ENCODE measurements at places on chromosomes 4 and X.

DNA sequence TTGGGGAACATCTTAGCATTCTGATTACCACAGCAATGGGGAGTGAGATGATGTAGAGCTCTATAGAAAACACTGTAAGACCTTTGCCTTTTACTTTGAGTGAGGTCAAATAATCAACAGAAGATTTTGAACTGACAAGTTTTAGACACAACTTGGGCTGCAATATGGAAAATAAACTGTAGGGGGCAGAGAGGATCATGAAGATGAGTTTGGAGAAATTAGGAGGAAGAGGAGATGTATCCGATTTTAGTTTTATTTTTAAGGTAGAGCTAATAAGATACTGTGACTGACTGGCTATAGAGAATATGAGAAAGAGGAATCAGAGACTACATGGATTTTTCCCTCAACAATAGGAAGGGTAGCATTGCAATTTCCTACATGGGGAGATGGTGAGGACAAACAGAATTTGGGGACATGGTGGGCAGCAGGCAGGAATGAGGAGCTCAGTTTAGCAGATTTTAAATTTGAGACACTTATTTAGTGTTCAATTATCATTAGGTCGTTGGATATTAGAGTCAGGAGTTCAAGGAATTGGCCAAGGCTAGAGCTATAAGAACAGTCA, 563.1 kb downstream of the INPP4B start:
- DNase-seq, result no peak

DNA sequence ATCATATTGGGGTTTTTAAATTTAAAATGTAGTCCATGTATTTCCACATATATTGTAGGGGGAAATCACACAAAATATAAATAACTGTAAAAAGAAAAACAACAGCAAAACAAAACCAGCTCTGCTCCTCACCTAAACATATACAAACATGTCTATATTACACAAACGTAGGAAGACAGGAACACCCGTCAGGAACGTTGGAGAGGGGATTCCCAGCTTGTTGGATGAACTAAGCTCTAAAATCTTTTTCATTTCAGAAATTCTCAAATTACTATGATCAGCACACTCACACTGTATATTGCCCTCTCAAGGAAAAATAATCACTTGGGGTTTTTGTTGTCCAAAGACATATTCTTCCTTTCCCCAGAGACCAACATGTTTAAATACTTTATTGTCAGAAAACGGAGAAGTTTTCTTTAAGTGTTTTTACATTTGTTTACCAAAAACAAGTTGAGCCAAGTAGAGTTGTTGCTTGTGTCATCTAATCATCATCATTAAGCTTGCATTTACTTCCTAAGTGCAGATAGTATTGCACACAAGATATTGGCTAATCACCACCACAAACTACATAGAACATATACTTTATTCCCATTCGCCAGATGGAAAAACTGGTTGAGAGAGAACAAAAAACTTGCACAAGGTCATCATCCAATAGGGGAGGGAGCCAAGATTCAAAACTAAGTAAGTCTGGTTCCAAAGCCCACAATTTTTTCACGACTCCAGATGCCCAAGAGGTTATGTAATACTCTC, 2.4 kb upstream of the TLR10 start:
- no peak for DNase-seq

- DNase-seq, result no peak
These were observed 111.6 kb upstream of the PTPN13 start for GRCh38 chr4:86482306-86483172.

GRCh38 chrX:150182161-150182560, 181.0 kb upstream of the MAMLD1 start:
- no peak for DNase-seq

- no peak for DNase-seq
These were observed 42.5 kb upstream of the MAP9 start for GRCh38 chr4:155419266-155419665.

- DNase-seq, result no peak
These were observed 103.9 kb upstream of the FAT1 start for GRCh38 chr4:186827534-186827897.

DNA sequence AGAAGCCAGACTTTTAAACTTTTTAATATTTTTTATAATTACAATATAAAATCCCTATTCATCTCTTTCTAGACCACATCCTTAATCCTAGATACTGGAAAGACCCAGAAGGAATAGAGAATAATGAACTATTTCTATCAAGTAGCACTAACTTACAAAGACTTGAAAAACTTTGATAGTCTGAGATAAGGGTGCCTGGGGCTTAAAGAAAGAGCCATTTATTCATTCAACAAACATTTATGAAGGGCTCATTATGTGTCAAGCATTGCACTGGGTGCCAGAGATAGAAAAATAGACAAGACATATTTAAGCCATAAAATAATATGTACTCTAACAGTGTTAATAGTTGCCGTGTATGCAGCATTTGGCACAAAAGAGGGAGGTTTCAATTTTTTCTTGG, 178.0 kb upstream of the EMCN start:
- no peak for DNase-seq

- no peak for DNase-seq
These were observed 170.2 kb downstream of the PACRGL start for GRCh38 chr4:20870436-20870835.

GRCh38 chr4:145762719-145763118, 82.8 kb downstream of the C4orf51 start:
- DNase-seq, result no peak

- DNase-seq, result no peak
These were observed 21.9 kb downstream of the PIN4 start for GRCh38 chrX:72203421-72203820.

DNA sequence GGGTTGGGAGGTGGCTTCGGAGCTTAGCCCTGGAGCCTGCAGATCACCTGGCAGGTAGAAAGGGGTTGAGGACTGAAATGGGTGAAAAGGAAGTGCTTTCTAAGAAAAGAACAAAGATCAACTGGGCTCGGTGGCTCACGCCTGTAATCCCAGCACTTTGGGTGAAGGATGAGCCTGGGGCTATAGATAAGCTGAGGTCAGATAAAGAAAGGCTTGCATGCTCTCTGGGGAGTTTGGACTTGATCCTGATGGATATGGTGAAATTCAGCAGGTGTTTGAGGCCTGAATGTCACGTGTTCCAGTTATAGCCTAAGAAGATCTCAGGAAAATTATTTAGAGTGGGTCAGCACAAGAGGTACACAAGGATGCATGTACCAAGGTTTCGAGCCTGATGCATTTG, 40.8 kb downstream of the SLC34A2 start:
- no peak for DNase-seq

DNA sequence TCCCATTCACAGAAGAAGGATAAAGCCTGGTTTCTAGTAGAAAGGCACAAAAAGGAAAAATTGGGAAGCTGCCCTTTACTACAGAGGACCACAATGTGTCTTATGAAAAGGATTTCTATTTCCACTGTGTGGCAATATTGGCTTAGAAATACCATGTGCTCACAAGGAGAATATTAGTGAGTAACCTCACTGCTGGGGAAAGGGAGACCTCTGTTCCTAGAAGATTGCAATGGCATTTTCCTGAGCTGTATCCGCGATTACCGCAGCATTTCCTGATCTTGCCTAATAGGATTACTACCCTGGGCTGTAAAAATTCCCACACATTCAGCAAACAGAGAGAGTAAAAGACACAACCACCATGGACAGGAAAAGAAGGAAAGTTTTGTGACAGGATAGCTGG, 308.8 kb upstream of the TECRL start:
- DNase-seq, result no peak

DNA sequence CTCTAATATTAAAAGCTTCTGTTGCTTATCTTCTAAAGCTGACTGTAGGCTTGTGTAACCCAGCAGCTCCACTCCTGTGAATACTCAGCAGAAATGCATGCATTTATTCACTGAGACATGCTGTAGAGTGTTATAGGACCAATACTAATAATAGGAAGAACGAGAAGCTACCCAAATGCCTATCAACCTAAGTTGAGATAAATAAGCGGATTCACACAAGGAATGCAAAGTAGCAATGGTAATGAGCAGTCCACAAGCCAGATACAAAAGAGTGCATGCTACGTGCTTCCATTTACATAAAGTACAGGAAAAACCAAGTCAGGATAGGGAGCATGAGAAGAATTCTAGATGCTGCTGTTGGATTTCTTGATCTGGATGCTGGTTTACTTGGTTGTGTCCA, 155.9 kb downstream of the AASDH start:
- DNase-seq, result no peak

GRCh38 chr4:122524176-122524575, 67.7 kb upstream of the IL2 start:
- no peak for DNase-seq

DNA sequence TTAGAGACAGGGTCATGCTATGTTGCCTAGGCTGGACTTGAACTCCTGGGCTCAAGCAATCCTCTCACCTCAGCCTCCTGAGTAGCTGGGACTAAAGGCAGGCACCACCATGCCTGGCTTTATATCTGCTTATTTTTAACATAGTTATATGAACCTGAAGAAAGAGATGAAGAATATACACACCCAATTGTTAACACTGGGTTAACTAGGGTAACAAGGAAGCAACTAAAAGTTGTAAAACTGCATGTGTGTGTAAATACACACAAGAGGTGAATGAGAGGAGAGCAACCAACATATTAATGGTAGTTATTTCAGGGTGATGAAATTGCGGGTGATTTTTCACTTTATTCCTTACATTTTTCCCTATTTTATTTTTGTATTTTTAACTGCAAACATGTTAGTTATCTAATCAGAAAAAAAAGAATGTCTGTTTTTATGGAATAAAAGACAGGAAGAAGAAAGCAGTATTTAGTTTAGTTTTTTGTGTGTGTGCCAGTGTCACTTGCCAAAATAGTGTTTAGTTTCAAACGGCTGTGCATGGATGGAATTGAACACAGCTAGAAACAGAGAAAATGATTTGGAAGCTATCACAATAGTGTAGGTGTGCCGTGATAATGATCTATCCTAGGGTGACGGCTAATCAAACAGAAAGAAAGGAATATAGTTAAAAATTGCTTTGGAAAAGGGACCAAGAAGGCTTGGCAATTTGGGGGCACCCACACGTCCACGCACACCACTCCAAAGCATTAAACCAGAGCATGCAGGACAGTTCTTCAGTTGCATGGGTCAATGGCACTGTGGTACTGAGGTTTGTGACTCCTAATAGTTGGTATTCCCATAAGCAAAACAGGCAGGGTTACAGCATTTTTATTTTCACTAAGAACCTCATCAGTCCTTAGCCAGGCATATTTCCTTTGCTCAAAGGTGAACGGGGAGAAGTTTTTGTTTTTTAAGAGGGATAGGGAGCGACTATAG, 89.1 kb upstream of the KLHL13 start:
- DNase-seq, result no peak

DNA sequence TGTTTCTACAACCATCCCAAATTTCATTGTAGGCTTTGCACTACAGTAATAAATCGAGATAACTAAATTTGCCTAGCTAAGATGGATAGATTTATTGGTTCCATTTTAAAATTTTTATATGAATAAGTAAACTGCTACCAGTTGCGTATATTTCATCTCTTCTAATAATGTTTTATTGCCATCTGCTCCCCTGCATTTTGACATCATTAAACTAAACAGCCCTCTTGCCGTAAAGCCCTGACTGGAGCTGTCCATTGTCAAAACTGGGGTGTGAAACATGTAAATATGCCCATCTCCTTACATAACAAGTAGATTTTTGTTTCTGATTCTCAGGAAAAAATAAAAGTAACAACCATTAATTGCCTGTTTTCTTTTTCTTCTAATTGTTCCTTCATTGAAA, 130.8 kb upstream of the BMPR1B start:
- DNase-seq, result no peak

DNA sequence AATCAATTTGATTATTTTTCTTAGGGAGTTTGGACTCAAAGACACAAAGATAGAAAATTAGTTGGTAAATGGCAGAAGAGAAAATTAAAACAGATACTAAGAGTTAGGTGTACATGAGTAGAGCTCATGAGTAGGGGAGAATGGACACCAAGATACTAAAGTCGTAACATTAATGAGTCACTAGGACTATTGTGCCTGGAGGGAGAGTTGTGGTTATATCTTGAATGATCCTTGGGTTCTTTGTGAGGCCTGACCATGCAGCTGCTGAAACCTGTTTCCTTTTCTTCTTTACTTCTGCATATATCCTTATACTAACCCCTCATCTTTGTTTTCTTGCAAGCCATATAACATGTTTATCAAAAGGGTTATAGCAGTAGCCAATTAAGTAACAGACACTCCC, 532.8 kb downstream of the RPA4 start:
- no peak for DNase-seq

DNA sequence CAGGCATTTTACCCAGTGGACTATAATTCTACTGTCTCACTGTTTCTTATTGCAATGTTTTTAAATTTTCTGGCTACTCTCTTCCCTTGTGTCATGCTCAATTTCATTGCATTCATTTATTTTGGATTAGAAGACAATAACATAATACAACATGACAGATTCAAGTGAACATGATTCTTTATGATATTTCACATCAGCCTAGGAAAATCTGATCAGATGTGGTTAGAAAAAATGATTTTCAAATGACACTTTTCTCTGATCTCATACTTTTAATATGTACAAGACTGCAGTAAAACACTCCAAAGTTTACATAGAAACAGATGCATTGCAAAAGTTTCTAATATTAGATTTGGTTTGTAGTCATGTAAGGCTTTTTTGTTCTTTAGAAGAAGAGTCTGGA, 586.0 kb downstream of the ACTRT1 start:
- DNase-seq, result no peak

GRCh38 chr4:46986922-46987638, 6.3 kb downstream of the GABRA4 start:
- DNase-seq, result no peak

- no peak for DNase-seq
These were observed 77.6 kb upstream of the ZNF518B start for GRCh38 chr4:10534820-10535219.

- no peak for DNase-seq
These were observed 565.6 kb upstream of the EPHA5 start for GRCh38 chr4:66235876-66236275.

All from stimulated activated CD4-positive, alpha-beta T cell treated with anti-CD3 and anti-CD28 coated beads, Interleukin-1b, Interleukin-23, amount 100 ng/mL, for 1 hour (primary cell).